ENCODE measurements at places on chromosomes 3 and 15. TPM values are rescaled to one million over a fixed set of nuclear protein-coding genes. Genes with fewer than 3 reads are reported as not detected.

Gene ERC2
- polyA plus RNA-seq, result not detected

Gene MCTP2
- 0.33 TPM for polyA plus RNA-seq

DNA sequence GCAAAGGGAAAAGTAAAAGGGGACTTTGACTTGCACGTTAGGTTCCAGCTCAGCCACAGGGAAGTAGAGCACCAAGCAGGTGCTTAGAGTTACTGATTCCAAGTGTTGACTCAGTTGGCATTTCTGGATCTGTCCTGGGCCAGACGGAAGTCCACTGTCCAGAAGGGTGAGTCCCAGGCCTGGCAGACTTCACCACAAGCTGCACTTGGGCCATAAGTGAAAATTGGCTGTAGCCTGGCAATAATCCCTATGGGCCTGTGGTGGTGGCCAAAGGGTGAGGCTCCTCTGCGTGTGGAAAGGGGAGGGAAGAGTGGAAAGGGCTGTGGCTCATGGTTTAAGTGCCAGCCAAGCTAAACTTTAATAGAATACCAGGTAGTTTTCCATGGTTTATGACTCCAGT lies 121.5 kb downstream of the DTWD1 start:
- no peak for DNase-seq

DNA sequence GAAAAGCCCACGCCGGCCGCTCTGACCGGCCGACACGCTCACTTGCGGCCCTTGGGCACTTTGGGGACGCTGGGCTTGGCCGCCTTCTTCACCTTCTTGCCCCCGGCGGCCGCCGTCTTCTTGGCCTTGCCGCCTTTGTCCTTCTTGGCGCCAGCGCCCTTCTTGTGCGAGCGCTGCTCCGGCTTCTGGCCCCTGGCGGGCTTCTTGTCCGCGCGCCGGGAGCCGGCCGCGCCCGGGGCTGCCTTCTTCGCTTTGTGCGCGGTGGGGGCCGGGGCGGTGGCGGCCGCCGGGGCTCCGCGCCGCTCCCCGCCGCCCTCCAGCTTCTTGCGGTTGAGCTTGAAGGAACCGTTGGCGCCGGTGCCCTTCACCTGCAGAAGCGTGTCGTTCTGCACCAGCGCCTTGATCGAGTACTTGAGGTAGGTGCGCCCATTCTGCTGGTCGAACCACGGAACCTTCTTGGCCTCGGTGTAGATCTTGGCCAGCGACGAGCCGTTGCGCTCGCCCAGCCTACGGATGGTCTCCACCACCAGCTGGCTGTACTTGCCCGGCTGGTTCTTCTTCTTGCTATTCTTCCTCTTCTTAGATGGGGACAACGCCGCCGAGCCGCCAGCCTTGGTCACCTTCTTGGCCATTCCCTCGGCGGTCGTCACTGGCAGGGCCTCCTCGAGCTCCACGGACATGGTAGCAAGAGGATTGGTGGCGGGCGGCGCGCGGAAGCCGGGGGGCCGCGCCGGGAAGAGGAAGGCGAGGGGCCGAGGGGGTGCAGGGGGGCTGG lies 36.7 kb downstream of the HMCES start:
- no peak for DNase-seq

DNA sequence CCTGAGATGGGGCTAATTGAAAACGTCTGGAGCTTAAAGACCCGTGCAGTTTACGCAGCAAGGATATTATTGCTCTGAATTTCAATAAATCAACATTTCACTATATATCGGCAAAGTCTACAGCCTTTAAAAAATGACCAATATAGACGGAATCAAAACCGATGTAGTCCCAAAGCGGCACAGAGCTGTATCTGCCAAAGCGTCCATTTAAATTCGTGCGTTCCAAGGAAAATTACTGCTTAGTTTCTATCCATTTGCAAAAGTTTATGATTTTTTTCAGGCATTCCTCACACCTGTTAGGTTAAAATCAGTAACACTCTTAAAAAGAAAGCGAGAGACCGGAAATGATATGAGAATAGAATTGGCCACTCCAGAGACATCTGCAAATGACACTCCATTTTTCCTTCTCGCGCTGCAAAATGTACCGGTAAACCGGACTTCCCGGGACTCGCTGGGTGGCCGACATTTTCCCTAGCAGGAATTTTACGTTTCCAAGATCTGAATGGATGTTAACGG lies 777 bp upstream of the EIF4A2 start:
- no peak for DNase-seq

- DNase-seq, result no peak
These were observed 334.6 kb upstream of the TGFBR2 start for GRCh38 chr3:30271781-30272180.

GRCh38 chr15:99090011-99090699 lies 14.7 kb upstream of the SYNM start:
- DNase-seq, result no peak

DNA sequence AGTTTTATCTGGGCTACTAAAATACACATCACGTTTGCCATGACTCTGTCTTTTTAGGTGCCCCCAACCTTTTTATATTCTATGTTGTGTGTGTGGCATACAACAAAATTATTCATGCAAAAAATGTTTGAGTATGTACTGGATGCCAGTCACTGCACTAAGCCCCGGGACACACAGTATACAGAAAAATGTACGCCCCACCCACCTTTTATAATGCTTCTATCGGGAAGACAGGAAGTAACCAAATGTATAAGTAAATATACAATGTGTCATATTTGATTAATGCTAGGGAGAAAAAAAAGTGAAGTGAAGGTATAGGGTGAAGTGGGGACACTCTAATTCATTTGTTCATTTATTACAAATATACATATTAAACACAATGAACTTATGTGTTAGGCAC lies 503.4 kb upstream of the MDFIC2 start:
- no peak for DNase-seq
